ENCODE measurements at places on chromosomes 2 and 18. TPM values are rescaled to one million over a fixed set of nuclear protein-coding genes. Genes with fewer than 3 reads are reported as not detected.

- DNase-seq, result no peak
Measured at GRCh38 chr2:241029599-241030332, 31.3 kb downstream of the SNED1 start.

GRCh38 chr18:35289727-35290093 is 319 bp downstream of the ZSCAN30 start:
- DNase-seq, result no peak

DNA sequence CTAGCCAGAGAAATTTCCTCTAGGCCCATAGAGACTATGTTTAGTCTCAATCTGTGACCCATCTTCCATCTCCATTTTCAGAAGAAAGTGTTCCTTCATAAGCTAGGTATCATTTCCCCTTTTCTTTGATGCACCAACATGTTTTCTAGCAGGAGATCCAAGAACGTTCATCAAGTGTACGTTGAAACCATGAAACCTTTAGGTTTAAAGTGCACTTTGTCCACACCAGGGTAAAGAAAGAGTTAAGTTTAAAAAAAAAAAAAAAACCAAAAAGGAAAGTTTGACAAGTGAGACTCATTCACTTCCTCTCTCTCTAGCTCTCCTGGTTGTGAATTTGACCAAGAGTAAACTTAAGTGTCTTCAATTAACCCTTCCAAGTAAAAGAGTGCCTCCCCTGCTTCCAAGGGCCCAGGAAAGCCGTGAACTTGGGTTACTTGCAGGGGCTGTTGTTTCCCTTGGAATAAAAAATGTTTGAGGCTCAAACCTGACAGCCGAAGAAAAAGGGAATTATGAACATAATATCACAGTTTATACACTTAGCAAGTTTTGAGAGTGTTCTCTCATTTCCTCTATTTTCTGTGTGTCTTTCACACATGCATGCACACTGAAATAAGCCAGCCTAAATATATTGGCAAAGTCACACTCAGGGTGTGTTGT is 56.7 kb downstream of the LBH start:
- no peak for DNase-seq

DNA sequence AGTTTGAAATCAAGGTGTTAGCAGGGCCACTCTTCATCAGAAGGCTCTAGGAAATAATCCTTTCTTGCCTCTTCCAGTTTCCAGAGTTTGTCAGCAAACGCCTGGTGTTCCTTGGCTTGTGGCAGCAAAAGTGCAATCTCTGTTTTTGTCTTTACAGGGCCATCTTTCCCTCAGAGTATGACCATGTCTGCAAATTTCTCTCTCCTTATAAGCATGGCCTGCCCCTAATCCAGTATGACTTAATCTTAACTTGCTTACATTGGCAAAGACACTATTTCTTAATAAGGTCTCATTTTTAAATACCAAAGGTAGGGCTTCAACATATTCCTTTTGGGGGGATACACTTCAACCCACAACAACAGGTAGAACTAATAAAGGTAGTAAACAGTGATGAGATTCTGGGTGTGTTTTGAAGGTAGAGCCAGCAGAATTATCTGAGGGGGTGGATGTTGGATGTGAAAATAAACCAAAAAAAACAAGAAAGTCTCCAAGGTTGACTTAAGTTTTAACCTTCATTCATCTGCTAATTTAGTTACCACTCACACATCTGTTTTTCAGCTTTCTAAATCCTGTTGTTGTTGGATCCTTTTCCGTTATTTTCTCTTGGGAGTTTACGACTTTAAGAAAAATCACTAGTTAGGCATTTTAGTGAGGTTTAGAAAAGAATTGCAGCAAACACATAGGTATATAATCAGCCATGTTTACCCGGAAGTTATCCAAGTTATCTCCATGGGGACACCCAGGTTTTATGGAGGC is 234.4 kb upstream of the FIGN start:
- DNase-seq, result no peak

DNA sequence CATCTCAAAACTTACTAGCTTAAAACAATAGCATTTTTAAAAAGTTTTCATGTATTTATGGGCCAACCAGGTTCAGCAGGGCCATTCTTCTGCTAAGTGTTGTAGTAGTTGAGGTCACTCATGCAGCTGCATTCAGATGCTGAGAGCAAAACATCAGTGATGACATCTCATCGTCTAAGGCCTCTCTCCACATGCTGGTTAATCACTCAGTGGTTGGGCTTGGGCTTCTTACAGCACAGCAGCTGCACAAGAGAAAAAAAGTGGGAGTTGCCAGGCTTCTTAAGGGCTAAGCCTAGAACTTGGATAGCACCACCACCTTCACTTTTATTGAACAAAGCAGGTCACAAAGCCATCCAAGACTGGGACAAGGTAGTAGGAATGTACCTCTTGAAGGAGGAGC is 190.3 kb downstream of the IRS1 start:
- DNase-seq, result no peak

The OR6B2 gene
- total RNA-seq, result not detected

The ROCK1 gene
- total RNA-seq, result 108 TPM

DNA sequence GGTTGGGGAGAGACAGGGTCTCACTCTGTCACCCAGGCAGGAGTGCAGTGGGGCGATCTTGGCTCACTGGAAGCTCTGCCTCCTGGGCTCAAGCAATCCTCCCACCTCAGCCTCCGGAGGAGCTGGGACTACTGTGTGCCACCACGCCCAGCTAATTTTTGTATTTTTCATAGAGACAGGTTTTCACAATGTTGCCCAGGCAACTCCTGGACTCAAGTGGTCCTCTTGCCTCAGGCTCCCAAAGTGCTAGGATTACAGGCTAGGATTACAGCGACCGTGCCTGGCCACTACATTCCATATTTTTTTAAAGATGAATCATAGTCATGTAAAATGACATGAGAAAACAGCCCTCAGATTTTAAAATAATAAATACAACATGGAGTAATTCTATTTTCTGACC is 32.3 kb downstream of the CWC22 start:
- DNase-seq, result no peak

The SMYD1 gene
- not detected for total RNA-seq

The CNGA3 gene
- total RNA-seq, result not detected

DNA sequence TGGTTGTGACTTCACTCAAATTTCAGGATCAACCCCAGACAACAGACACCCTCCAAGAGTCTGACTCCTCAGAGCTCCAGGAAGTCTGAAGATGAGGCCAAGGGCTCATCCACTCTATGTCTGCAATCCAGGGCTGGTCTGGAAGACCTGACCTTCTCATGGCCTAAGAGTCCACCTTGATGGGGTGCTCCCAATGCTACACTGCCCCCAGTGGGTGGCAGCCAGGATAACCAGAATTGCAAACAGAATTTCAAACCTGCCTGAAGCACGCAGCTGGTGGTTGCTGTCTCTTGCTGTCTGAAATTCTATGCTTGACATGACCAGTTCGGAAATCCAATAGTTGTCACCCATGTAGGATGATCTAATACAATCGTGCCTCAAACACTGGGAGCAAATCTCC is 96.0 kb downstream of the UXS1 start:
- DNase-seq, result no peak

DNA sequence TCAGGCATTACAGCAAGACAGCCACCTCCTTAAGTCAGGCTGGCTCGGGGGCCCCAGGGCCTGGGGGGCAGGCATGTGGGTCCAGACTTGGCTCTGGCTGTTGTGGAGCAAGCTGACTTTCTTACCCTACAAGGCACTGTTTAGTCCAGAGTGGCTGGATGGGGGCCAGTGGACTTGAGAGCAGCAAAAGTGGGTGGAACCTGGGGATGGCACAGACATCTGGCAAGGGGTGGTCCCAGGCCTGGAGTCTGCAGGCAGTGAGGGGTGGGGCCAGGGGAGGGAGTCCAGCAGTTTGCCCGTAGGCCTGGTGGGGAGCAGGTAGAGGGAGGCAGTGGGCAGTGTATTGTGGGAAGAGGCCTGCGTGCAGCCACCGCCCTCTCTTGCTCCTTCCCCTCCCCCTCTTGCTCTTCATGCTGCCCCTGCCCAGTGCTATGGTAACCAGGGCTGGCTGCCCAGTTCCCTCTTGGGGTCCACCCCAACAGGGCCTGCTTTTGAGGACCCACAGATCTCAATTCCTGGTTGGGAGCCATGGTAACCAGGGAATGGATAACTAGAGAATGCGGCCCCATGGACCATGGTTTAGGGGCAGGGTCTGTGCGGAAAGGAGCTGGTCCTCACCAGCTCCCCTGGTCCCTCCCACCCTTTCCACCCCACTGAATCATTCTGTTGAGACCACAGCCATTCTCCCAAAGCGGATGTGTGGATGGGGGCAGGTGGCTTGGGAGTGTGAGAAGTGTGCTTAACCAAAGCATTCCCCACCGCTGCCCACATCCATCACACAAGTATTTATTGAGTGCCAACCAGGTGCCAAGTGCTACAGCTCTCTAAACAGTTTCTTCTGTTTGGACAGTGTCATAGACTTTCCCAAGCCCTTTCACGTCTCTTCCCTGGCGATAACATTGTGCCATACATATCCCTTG is 19.3 kb downstream of the SPEG start:
- DNase-seq, result peak; percentile 99

DNA sequence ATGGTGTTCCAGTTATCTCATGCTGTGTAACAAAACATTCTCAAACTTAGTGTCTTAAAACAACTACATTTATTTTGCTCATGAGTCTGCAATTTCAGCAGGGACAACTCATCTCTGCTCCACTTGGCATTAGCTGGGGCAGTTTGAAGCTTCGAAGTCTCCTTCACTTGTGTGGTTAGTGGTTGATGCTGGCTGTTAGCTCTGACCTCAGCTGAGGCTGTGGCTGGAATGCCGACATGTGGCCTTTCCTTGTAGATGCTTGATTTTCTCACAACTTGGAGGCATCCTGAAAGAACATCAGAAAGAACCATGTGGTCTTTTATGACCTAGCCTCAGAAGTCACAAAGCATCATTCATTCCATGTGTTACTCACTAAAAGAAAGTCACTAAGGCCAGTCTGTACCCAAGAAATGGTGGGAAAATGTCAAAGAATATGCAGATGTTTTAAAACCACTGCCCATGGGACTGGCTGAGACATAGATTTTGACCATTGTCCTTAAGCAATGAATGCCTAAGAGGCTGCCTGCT is 3.8 kb upstream of the TMSB10 start:
- no peak for DNase-seq

The RBKS gene
- 5.0 TPM for total RNA-seq

GRCh38 chr2:40628556-40628955 is 176.7 kb upstream of the SLC8A1 start:
- DNase-seq, result no peak

DNA sequence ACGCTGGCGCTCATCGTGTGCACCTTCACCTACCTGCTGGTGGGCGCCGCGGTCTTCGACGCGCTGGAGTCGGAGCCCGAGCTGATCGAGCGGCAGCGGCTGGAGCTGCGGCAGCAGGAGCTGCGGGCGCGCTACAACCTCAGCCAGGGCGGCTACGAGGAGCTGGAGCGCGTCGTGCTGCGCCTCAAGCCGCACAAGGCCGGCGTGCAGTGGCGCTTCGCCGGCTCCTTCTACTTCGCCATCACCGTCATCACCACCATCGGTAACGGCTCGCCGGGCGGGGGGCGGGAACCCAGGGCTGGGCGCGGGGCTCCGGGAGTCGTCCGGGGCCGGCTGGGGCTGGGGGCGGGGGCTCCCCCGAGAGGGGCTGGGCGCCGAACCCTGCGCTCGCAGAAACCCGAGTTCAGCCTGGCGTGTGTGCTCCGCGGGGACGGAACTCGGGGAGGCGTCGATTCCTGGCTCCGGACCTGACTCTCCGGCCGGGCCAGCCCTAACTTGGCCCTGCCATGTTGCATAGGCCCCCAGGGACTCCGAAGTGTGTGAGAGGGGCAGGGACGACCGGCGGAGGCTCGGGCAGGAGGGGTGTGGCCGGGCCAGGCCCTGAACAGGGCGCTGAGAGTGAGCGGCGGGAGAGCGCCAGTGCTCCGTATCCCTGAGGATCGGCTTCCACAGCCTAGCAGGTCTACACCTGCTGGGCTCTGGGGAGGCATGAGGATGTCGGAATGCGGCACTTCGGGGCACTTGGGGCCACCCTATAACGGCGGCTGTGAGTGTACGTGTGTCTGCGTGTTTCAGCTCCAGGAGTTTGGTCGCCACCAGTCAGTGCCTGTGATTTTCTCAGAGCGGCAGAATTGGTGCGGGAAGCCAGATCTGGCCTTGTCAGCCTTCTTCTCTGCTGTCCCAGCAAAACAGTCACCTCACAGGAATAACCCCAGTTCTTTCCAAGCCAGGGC is 651 bp downstream of the KCNK3 start:
- DNase-seq, result no peak

DNA sequence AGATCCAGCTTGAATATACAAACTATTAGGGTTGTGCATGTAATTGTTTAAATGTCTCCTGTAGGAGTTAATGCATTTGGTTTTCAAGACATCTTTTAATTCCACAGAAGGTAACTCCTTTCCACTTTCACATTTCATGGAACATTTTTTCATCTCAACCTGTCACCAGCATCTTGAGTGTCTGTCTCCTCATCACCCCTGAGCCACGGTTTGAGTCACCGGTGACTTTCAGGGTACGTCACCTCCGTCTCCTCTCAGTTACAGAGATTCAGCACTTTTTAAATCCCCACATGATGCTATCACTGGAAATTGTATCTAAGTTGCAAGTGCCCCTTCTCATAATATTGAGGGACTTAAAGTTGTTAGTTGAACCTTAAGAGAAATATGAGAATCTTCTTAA is 25.3 kb downstream of the GPR55 start:
- no peak for DNase-seq

DNA sequence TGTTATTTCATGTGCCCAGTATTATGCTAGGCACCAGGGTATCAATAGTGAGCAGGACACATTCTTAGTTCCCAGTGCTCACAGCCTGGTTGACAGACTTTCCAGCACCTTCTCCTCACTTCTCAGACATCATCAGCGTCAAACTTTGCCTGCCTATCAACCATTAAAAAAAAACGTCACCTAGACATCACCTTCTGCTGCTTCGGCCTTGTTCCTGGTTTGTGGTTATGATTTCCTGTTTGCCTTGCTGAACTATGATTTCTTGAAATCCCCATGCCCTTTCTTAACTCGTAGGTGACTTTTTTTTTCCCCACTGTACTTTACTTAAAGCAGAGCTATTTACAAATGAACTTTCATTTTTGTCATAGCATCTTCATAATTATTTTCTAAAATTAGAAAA is 60.4 kb upstream of the NABP1 start:
- no peak for DNase-seq

DNA sequence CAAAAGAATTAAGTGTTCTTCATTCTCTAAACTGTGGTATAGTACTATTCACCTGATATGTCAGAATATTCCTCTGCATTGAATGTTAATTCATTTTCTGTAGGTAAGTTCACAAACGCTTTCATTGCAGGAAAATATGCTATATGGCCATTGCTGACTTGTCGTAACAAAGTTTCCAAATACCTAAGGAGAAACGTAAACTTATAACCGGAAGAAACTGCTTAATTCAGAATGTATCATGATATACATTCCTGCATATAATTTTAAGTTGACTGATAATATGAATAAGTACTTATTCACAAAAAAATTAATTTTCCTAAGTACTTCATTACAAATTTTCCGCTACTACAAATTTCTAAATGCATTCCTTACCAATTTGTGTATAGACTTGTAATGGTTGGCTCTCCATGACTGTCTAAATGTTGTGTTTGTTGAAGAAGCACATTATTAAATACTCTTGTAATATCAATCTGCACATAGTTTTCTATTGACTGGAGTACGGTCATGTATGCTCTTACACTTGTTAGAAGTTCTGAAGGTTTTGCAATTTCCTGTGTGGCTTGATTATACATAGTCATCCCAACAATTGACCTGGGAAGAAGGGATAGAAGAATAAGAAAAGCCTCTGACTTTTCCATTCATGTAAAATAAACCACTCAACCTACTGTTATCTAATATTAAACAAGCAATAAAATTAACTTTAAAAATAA is 85.4 kb downstream of the NCKAP1 start:
- no peak for DNase-seq
